ENCODE measurements at places on chromosomes 1 and 21.

- no peak for DNase-seq
Observed at GRCh38 chr1:108734171-108734865, 12.2 kb upstream of the STXBP3 start.

DNA sequence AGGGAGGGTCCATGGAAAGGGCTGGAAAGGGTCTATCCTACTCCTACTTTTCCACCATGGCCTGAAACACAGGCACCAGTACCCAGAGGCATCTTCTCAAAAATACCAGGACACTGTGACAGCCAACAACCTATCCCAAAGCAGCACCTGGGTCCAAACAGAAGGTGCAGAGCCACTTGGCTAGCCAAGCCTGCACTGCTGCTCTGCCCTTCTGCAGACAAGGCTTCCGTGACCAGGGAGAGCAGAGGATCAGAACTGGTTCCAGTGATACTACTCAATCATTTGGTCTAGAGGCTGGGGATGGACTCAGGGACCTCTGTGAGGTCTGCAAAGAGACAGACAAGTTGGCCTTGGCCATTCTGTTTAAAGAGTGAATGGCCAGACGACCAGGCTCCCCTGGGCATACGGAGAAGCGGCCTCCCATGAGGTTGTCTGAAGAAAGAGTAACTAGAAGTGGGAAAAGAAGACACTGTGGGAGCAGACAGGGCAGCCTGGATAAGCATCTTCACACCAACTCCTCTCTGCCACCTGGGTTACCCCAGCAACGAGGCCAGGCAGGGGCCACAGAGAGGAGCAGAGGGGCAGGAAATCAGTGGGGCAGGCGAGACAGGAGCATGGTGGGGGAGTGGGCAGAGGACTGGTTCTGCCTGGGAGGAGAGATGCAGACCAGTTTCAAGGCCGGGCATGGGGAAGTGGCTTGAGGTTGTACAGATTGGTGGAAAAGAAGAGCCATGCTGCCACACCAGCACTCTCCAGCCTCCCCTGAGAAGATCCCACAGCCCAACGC lies 5.7 kb downstream of the KCNN3 start:
- no peak for DNase-seq

- DNase-seq = no peak
Observed at GRCh38 chr1:44221769-44222168, 8.5 kb downstream of the DMAP1 start.

- no peak for DNase-seq
Observed at GRCh38 chr21:39738566-39738965, 6.4 kb upstream of the IGSF5 start.

GRCh38 chr1:45843474-45843905 lies 40.1 kb downstream of the MAST2 start:
- DNase-seq = no peak

All from right atrium auricular region (tissue), 2 donors.